Right ventricle myocardium inferior (tissue), 1 donor: ENCODE measurements at places on chromosomes 13 and 19. TPM values are rescaled to one million over a fixed set of nuclear protein-coding genes. Genes with fewer than 3 reads are reported as not detected.

GRCh38 chr13:50106559-50106958 is 91.3 kb downstream of the KCNRG start:
- no peak for DNase-seq

DNA sequence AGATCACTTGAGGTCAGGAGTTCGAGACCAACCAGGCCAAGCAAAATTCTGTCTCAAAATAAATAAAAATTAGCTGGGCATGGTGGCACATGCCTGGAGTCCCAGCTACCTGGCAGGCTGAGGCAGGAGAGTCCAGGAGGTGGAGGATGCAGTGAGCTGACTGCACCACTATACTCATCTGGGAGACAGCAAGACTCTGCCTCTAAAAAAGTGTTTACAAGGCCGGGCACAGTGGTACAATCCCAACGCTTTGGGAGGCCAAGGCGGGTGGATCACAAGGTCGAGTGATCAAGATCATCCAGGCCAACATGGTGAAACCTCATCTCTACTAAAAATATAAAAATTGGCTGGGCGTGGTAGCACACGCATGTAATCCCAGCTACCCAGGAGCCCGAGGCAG is 4.2 kb upstream of the DAPK3 start:
- peak; percentile 2 for DNase-seq

GRCh38 chr13:106238690-106239089 is 296.8 kb downstream of the EFNB2 start:
- DNase-seq = no peak

SIGLEC6 gene
- total RNA-seq = 0.24 TPM

RXFP2 gene
- total RNA-seq = not detected
